ENCODE measurements at places on chromosomes 5 and 9.

GRCh38 chr5:36239370-36240293, 2.1 kb downstream of the NADK2 start:
- no peak for DNase-seq

DNA sequence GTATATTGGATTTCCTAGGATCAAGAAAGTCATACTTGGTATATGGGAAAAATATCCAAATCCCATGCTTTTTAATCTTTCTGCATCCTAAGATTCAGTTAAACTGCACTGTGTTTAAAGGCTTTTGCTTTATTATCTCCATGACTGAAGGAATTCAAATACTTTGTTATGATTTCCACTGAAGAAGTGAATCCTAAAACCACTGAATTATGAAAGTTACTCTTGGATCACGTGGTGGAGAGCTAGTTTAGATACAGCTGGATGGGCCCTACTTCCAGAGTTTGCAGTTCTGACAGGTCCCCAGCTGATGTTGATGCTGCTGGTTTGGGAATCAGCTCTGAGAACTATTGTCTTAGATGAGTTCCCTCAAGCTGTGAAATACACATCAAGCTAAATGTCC, 5.0 kb downstream of the DAB2 start:
- no peak for DNase-seq

DNA sequence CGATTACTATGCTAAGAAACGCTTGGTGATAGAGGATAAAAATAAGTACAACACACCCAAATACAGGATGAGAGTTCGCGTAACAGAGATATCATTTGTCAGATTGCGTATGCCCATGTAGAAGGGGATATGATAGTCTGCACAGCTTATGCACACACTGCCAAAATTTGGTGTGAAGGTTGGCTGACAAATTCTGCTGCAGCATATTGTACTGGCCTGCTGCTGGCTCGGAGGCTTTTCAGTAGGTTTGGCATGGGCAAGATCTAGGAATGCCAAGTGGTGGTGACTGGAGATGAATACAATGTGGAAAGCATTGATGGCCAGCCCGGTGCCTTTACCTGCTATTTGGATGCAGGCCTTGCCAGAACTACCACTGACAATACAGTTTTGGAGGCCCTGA, 208.4 kb downstream of the PDZD2 start:
- no peak for DNase-seq

DNA sequence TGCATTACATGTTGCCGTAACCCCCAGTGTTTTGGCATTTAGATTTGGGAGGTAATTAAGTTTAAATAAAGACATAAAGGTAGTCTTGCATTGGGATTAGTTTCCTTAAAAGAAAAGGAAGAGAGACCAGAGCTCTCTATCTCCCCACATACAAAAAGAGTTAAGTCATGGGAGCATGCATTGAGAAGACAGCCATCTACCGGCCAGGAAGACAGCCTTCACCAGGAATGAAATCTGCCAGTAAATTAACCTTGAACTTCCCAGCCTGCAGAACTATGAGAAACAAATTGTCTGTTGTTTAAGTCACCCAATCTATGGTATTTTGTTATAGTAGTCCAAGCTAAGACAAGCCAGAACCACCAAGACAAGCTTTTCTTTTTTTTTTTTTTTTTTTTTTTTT, 567.0 kb upstream of the CDH18 start:
- no peak for DNase-seq

DNA sequence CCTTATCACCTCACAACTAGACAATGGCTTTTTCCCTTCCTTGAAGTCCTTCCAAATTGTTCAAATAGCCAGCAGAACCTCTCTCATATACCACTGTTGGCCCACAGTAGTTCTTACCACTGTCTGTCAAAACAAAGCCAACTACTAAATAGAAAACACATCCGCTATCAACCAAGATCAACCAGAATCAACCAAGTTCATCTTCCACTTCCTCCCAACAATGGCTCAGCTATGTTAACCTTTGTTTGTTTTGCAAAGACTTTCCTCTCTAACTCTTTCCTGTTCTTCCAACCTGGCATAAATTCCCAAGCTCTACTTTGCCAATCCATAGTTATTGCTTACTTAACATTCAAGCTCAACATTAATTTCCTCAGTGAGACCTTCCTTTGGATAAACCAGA, 15.2 kb downstream of the ELL2 start:
- DNase-seq = no peak

GRCh38 chr5:10467281-10468198, 25.9 kb downstream of the ROPN1L start:
- DNase-seq = no peak

DNA sequence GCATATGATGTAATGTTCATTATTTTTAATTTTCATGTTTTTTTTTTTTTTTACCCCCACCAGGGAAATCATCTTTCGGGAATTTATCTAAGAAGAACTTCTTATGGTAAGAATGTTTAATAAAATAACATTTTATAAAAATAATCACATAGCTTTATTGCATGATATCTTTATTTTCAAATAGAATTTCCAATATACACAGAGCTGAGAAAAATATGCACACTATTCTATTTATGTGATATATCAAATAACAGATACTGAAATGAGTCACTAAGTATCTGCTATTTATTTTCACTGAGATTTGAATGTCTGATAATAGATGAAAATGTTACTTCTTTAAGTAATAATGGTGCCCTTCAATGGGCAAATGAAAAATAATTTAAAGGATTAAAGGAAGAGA, 1217.3 kb downstream of the MAT2B start:
- no peak for DNase-seq

GRCh38 chr5:149221731-149222342, 49.8 kb upstream of the AFAP1L1 start:
- DNase-seq = no peak

DNA sequence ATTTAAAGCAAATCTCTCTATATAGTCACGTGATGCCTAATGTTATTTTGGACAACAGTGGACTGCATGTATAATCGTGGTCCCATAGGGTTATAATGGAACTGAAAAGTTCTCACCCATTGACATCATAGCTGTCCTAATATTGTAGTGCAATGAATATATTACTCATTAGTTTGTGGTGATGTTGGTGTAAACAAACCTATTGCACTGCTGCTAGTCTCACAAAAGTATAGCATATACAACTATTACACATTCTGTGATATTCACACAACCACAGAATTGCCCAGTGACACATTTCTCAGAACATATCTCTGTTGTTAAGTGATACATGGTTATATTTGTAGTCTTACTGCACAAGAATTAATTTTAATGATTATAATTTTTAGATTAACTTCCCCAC, 37.7 kb downstream of the IPO11 start:
- DNase-seq = no peak

- DNase-seq = no peak
Observed at GRCh38 chr5:42498000-42498399, 74.8 kb downstream of the GHR start.

- DNase-seq = no peak
Observed at GRCh38 chr5:113381791-113382190, 53.0 kb downstream of the TSSK1B start.

GRCh38 chr9:111375817-111376564, 46.0 kb upstream of the OR2K2 start:
- DNase-seq = no peak

GRCh38 chr5:61279725-61280124, 52.3 kb upstream of the ZSWIM6 start:
- no peak for DNase-seq

DNA sequence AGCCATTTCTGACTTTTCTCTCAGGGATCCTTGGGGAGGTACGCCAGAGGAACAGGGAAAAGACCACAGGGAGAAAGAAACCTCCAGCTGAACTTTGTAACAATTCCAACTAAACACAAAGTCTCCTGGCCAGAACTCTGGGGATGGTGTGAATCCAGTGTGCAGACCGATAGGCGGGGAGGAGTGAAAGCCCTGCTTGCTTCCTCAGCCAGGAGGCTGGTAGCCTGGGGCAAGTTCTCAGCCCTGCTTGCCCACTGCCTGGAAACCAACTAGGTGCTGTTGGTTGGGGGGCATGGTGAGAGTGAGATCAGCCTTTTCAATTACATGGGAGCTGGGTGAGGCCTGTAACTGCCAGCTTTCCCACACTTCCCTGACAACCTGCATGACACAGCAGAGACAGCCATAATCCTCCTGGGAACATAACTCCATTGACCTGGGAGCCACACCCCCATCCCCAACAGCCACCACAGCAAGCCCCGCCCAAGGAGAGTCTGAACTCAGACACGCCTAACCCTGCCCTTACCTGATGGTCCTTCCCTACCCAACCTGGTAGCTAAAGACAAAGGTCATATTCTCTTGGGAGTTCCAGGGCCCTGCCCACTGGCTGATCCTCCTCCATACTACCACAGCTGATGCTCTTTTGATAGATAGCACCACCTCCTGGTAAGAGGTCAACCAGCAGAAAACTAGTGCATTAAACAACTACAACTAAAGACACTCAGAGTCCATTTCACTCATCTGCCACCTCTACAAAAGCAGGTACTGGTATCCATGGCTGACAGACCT, 100.1 kb upstream of the TNFAIP8 start:
- no peak for DNase-seq

DNA sequence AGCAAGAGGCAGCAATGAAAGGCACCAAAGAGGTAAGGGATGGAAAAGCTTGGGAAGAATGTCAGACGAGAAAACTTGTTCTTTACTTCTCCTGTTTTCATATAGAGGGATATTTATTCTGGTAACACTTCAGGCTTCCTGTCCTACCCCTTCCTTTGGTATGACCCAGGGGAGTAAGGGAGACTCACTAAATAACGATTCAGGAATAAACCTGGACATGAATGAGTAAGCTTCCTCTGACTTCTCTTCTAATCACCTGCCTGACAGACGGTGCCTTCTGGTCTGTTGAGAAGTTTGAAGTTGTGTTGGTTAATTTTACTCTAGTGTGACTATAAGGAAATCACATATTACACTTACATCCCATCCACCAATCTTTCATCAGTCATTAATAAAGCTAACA, 461.2 kb downstream of the CDH12 start:
- no peak for DNase-seq

GRCh38 chr5:53963958-53964357, 346.4 kb downstream of the ARL15 start:
- no peak for DNase-seq

- no peak for DNase-seq
Observed at GRCh38 chr9:20804489-20805250, 120.6 kb downstream of the FOCAD start.

DNA sequence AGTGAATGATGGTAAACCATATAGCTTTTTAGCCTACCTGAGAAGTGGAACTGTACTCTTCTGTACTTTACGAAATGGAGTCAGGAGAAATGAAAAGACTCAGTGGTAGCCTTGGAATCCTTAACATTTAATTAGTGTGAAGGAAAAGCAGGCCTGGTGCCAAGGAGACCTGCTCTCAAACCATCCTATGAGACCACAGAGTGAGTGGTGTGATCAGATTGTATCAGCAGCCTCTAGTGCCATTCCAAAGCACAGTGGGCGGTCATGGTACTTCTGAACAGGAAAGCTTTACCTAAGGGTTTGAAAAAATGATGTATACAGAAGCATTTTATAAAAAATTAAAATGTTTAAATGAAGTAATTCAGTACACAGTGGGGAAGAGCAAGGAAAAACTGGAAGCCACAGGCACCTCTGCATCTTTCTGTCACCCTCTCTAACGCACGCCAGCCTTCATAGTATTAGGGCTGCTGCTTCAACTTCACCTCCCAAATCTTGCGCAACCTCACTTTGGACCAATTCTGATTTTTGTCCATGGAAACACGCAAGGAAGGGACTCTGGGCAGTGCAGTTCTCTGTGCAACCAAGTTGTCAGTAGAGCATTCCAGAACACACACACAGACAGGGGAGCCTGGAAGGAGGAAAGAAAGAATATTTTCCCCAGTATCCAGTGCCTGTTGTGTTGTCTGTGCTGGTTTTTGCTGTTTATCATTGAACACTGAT, 203.7 kb downstream of the SH3GL2 start:
- no peak for DNase-seq

DNA sequence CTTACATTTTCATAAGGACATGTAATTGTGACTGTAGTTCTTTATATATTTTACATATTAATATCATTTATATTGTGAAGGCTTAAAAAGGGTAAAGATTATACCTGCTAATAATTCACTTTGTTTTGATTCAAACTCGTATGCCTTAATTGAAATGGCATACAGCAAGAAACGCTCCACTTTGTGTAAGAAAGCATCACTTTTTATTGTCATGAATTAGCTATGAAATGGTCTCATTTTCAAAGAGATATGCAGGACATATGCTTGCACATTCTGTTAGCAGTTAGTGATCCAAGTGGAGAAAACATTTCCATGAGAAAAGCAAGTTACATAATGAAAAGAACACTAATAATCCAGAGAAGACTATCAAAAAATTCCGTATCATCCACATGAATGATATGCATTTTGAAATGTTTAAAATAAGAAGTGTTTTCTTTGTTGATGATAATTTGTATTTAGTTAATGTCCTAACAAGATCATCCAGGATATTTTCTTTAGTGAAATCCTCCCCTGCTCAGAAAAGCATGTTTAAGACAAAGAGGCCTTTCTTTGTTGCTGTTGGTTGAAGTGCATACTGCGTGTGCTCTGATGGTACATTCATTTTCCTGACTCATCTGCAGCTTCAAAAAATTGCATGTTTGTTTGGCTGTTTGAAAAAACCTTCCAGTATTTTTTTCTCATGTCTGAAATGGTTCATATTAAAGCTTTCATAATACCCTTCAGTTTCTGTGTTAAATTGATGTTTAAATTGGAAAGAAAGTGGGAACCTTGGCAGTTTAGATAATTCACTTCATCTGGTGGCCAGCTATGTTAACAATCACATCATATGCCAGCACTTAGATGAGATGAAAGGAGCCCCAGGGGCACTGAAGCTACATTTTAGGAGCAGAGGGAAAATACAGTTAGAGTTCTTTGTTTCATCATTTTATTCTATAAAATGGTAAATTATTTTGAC, 242.2 kb downstream of the CSNK1G3 start:
- DNase-seq = no peak

DNA sequence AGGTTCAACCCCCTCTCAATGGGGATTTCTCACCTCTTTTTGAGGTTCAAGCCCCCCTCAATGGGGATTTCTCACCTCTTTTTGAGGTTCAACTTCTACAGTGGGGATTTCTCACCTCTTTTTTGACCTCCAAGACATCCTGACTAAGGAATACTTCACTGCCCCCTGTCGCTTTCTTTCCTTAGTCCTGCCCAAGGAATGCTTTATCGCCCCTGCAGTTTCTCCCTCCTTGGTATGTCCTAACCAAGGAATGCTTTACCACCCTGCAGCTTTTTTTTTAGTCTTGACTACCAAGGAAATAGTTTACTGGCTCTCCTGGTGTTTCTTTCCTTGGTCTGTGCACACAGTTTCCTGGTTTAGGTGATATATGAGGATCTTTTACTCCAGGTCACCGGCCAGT, 9.6 kb upstream of the IRGM start:
- no peak for DNase-seq

- DNase-seq = no peak
Observed at GRCh38 chr5:57082441-57083067, 91.3 kb upstream of the GPBP1 start.

GRCh38 chr5:10424124-10424731, 17.5 kb upstream of the ROPN1L start:
- DNase-seq = no peak

- peak; percentile 50 for DNase-seq
Observed at GRCh38 chr5:58891086-58891970, 308.5 kb downstream of the RAB3C start.
